Thoracic aorta (tissue), 2 donors: ENCODE measurements at places on chromosomes 1 and 21. TPM values are rescaled to one million over a fixed set of nuclear protein-coding genes. Genes with fewer than 3 reads are reported as not detected.
A peak's percentile ranks its signal among the peaks of the same experiment; 100 is the strongest.

GRCh38 chr1:185398022-185398421, 81.0 kb upstream of the IVNS1ABP start:
- DNase-seq: no peak
- H3K36me3 ChIP-seq: no peaks in the 10 kb centered on the region
- no peak overlapping the region for H3K4me3 ChIP-seq

Gene NBPF3
- 4.2 TPM for total RNA-seq

- no peaks in the 10 kb centered on the region for H3K36me3 ChIP-seq
- H3K27ac ChIP-seq: no peak overlapping the region
- no peak overlapping the region for H3K4me3 ChIP-seq
These were observed 417.5 kb downstream of the NCAM2 start for GRCh38 chr21:21415741-21416140.

Gene RPE65
- total RNA-seq: not detected

Gene MRPL20
- 121 TPM for total RNA-seq

- no peak overlapping the region for H3K27ac ChIP-seq
- H3K27me3 ChIP-seq: no peaks in the 10 kb centered on the region
- DNase-seq: no peak
- H3K4me3 ChIP-seq: no peak overlapping the region
- no peaks in the 10 kb centered on the region for H3K36me3 ChIP-seq
These were observed 88.5 kb downstream of the ELAVL4 start for GRCh38 chr1:50197216-50197615.

Gene RIPK4
- 9.2 TPM for total RNA-seq

Gene SLC37A1
- 9.6 TPM for total RNA-seq

- H3K4me1 ChIP-seq: peaks cover 3% of the 10 kb centered on the region
- DNase-seq: no peak
These were observed 507 bp downstream of the GLIS1 start for GRCh38 chr1:53738205-53739108.

- H3K27me3 ChIP-seq: no peaks in the 10 kb centered on the region
- no peak overlapping the region for H3K27ac ChIP-seq
- H3K4me3 ChIP-seq: no peak overlapping the region
- no peaks in the 10 kb centered on the region for H3K4me1 ChIP-seq
- H3K36me3 ChIP-seq: no peaks in the 10 kb centered on the region
- DNase-seq: no peak
These were observed 9.8 kb downstream of the TNFRSF9 start for GRCh38 chr1:7930645-7931445.

DNA sequence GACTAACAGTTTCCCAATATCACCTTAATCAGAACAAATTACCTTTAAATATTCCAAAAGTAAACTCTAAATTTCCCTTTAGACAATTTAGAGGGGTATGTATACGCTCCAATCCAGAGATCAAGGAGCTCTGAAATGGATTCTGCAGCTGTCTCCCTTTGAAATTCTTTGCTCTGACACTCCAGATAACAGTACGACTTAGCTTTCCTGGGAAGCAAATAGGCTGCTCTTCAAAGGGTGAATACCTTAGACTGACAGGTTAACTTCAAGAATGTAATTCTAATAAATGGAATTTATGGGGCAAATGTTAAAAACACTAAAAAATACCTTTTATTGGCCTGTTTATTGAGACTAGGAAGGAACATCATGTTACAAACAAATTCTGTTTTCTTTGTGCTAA, 357.2 kb downstream of the USP25 start:
- no peak for DNase-seq
- H3K4me1 ChIP-seq: no peaks in the 10 kb centered on the region
- H3K4me3 ChIP-seq: no peak overlapping the region
- H3K27me3 ChIP-seq: no peaks in the 10 kb centered on the region
- no peaks in the 10 kb centered on the region for H3K36me3 ChIP-seq
- no peak overlapping the region for H3K27ac ChIP-seq

Gene NR1I3
- total RNA-seq: not detected

Gene ERICH3
- not detected for total RNA-seq

Gene EPHA10
- not detected for total RNA-seq

- DNase-seq: no peak
- no peaks in the 10 kb centered on the region for H3K4me1 ChIP-seq
- no peak overlapping the region for H3K27ac ChIP-seq
- H3K36me3 ChIP-seq: no peaks in the 10 kb centered on the region
These were observed 25.6 kb downstream of the SAMSN1 start for GRCh38 chr21:14520535-14520934.

DNA sequence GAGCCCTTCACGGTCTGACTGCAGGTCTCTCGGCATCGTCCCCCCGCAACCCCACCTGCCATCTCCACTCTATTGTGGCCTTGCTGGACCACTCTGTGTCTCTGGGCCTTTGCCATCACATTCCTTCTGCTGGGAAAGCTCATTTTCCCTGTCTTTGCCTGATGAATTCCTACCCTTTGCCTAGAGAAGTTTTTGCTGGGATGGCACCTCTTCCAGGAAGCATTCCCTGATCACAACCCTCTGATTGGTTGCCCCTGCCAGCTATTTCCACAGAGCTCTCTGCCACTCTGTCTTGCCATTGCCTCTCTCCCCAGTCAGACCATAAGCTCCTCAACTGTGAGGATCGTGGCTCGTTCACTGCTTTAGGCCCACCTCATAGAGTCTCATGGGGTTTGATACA, 28.9 kb upstream of the GPR37L1 start:
- H3K4me1 ChIP-seq: no peaks in the 10 kb centered on the region
- DNase-seq: no peak
- H3K27ac ChIP-seq: no peak overlapping the region
- H3K36me3 ChIP-seq: no peaks in the 10 kb centered on the region
- H3K4me3 ChIP-seq: no peak overlapping the region

GRCh38 chr1:180952657-180953013, 39.9 kb downstream of the KIAA1614 start:
- no peak overlapping the region for H3K4me3 ChIP-seq
- H3K27me3 ChIP-seq: no peaks in the 10 kb centered on the region
- no peak for DNase-seq
- H3K4me1 ChIP-seq: peaks cover 5% of the 10 kb centered on the region

DNA sequence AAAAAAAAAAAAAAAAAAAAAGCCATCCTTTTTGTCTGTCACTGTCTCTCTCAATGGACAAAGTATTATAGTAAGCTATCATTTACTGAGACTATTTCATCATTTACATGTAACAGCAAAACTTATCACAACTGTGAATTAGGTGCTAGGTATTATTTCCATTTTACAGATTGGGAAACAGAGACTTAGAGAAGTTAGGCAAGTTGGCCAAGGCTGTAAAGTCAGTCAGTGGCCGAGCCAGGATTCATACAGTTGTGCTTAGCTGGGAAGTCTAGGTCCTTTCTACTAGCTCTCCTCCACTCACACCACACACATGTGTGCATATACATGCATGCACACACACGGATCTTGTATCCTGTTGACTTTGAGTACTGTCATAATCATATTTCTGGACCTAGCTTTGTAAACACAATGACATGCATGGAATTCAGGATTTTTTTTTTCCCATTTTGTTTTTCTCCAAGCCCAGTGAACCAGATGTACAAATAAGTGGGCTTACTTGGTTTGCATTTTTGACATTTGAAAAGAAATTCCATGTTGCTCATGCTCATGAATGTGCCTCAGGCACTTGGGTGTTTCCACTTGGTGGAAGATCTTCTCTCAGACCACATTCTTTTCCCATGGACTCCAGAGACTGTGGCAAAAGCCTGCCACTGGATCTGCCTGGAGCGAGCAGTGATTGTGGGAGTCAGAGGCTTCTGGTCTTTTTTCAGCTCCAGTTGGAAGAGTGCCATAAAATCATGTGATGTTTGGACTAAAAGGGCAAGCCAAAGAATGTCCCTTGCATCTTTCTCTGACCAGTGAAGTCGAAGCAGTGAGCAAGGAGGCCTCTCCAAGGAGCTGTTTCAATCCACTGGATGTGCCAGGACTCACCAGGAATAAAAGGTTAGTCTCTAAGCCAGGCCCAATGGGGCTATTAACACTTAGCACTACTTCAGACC, 61.7 kb upstream of the DNAJC6 start:
- H3K36me3 ChIP-seq: no peaks in the 10 kb centered on the region
- no peak for DNase-seq
- peaks cover 7% of the 10 kb centered on the region for H3K4me1 ChIP-seq
- peak overlapping the region; percentile 55 for H3K27ac ChIP-seq
- H3K4me3 ChIP-seq: no peak overlapping the region

Gene SPOCD1
- total RNA-seq: 10.6 TPM

DNA sequence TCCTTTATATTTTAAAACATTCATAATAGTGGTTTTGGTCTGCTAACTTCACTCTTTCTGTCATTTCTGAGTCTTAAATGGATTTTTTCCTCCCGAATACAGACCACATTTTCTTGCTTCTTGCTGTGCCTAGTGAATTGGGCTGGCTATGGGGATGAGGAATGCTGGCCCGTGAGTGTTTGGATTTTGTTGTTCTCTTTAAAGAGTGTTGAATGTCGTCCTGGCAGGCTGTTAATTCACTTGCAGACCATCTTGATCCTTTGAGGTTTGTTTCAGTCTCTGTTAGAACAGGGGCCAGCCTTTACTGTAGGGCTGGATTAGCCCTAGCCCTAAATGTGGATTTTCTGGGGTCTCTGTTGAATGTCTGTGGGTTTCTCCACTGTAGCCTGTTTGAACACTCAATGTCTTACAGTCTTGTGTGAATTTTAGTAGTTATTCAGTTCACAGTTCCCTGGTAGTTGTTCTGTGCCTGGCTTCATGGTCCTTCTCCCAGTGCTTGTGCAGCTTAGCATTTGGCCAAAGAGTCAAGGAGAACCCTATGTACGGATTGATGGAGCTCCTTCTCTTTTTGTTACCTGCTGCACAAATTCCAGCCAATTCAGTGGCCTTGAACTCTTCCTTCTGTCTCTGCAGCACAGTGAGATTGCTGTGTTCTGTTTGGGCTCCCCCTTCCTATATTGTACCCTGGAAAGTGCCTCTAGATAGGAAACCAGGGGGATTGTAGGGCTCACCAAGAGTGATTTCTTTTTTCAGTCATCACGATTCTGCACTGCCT, 95.7 kb downstream of the DYRK1A start:
- no peak overlapping the region for H3K27ac ChIP-seq
- H3K4me1 ChIP-seq: peaks cover 67% of the 10 kb centered on the region
- no peaks in the 10 kb centered on the region for H3K27me3 ChIP-seq
- H3K4me3 ChIP-seq: no peak overlapping the region

- no peaks in the 10 kb centered on the region for H3K27me3 ChIP-seq
- no peak for DNase-seq
- H3K4me1 ChIP-seq: peaks cover 3% of the 10 kb centered on the region
These were observed 5.5 kb downstream of the PTPN7 start for GRCh38 chr1:202154766-202155477.

DNA sequence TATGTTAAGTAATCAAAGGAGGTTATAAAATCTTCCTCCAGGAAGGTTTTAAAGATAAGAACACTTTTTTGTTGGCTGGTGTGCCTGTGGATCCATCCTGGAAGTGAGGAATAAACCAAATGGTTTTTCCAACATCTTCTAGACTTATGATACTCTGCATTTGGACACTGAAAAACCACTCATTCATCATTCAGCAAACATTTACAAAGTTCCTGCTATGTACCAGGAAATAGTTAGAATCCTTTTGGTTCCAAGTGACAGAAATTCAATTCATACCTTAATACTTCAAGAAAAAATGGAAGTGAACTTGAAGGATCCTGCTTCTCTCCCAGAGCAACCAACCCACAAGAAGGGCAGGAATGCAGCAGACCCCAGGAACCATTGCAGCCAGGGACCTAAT, 39.6 kb upstream of the PIGC start:
- no peaks in the 10 kb centered on the region for H3K36me3 ChIP-seq
- no peaks in the 10 kb centered on the region for H3K4me1 ChIP-seq
- H3K27me3 ChIP-seq: no peaks in the 10 kb centered on the region
- no peak overlapping the region for H3K4me3 ChIP-seq
- DNase-seq: no peak
- H3K27ac ChIP-seq: no peak overlapping the region

DNA sequence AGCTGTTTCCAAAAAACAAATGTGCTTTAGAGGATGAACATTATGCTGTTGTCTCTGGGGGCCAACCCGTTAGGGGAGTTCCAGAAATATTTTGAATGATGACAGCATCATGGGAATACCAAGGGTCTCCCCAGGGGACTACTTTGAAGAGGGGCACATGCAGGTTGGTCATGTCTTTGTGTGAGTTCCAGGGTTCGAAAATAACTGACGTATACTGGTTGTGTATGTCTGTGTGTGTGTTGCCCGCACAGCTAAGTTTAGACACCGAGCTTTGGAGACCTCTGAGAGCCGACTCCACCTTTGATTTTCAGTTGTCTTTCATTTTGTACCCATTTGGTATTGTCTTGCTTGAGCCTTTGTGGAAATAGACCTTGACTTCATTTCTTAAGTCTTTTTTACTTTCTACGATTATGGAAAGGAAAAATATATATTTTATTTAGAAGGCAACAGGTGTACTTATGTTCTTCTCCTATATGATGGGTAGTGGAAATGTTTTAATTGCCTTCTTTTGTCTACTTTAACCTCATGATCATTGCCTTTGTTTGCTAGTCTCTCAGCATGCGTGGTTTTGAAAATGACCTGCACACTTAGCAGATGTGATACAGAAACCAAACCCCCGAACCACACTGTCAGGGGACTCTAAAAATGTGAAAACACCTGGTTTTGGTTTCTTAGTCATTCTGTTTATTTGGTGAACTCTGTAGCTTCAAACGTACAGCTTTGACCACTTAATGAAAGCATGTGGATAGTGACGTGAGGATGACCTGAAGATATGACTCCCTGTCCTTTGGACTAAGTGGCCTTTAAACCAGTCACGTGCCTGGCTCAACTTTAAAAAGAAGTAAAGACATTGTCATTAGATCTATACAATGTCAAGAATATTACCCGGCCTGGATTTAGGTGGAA, 56.5 kb downstream of the GALNT2 start:
- H3K4me3 ChIP-seq: no peak overlapping the region
- H3K36me3 ChIP-seq: no peaks in the 10 kb centered on the region
- H3K27me3 ChIP-seq: no peaks in the 10 kb centered on the region
- no peak for DNase-seq
- H3K4me1 ChIP-seq: peaks cover 24% of the 10 kb centered on the region

GRCh38 chr1:207670997-207671396, 26.1 kb downstream of the CR1L start:
- DNase-seq: no peak
- no peaks in the 10 kb centered on the region for H3K4me1 ChIP-seq
- H3K4me3 ChIP-seq: no peak overlapping the region
- H3K27me3 ChIP-seq: peaks cover 16% of the 10 kb centered on the region

GRCh38 chr1:104630567-104631149, 881.0 kb downstream of the AMY1C start:
- no peak for DNase-seq
- no peaks in the 10 kb centered on the region for H3K4me1 ChIP-seq
- no peaks in the 10 kb centered on the region for H3K36me3 ChIP-seq
